HepG2 (cell line): ENCODE measurements at places on chromosomes 12 and 14. TPM values are rescaled to one million over a fixed set of nuclear protein-coding genes. Genes with fewer than 3 reads are reported as not detected.

- DNase-seq = peak; percentile 91
These were observed 255.4 kb downstream of the DAD1 start for GRCh38 chr14:22333422-22334274.

- DNase-seq = no peak
These were observed 401.6 kb downstream of the CCDC91 start for GRCh38 chr12:28591831-28592230.

DNA sequence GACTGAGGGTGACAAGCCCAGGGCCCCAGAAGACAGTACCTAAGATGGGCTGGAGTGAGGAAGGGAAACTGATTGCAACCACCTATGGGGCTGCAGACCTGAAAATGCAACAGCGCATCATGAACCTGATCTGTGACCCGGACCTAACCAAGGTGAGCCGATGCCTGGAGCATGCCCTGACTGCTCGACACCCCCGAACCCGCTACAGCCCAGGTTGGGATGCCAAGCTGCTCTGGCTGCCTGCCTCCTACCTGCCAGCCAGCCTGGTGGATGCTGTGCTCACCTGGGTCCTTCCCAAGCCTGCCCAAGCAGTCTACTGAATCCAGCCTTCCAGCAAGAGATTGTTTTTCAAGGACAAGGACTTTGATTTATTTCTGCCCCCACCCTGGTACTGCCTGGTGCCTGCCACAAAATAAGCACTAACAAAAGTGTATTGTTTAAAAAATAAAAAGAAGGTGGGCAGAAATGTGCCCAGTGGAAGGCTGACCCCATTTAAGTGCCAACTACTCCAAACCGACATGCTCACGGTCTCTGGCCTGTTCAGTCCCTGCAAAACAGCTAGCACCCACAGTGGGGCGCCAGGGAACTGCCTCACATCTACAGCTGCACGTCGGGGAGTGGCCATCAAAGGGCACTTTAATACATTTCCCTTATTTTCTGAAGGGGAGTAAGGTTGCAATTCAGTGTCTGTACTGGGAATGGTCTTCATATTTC, 4.2 kb downstream of the RDH5 start:
- DNase-seq = peak; percentile 60

DNA sequence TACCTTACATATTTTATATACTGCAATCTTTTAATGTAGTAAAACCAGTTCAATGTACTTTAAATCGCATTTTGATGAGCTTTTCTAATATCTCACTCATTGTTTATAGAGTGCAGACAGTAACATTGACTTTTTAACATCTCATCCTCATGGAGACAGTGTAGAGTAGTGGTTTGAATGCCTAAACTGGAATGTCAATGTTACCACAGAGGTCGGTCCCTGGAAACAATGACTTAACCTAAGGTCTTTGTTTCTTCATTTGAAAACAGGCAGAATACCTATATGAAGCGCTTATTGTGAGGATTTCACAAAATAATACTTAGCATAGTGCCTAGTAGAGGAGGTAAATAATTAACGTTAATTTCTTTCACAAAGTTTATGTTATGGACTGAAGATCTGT, 5.0 kb downstream of the CDK17 start:
- peak; percentile 12 for DNase-seq

DNA sequence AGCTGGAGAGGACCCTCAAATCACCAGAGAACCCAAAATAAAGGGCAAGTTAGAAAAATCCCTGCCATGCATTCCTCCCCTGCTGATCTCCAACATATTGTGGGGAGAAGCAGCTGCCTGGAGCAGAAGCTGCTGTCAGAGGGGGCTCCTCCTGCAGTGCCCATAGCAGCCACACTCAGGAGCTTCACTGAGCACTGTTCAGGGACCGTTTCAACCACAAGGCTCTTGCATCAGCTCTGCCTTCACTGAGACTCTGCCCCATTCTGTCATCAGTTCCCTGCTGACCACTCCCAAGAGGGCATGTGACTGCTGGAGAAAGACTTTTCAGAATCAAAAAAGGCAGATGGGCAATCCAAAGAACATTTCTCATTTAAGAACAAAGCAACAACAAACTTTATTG, 392.7 kb downstream of the GALC start:
- no peak for DNase-seq

DNA sequence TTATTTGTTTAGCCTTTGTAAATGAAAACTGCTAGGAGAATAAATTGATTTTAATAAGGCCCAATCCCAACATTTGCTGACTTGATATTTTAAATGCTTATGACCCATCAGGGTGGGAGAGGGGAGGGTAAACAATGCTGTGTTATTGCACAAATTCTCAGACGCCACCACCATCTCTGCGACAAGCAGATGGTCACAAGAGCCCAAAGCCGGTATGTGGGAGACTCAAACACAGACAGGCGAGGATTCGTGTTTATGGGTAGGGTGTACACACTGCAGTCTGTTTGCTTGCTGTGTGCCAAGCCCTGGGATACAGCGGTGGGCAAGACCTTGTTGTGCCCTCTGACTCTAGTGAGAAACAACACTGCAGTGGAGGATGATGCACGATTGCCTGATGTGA, 39.2 kb upstream of the PWP1 start:
- no peak for DNase-seq

GRCh38 chr14:85315290-85315689, 214.7 kb upstream of the FLRT2 start:
- DNase-seq = no peak

DNA sequence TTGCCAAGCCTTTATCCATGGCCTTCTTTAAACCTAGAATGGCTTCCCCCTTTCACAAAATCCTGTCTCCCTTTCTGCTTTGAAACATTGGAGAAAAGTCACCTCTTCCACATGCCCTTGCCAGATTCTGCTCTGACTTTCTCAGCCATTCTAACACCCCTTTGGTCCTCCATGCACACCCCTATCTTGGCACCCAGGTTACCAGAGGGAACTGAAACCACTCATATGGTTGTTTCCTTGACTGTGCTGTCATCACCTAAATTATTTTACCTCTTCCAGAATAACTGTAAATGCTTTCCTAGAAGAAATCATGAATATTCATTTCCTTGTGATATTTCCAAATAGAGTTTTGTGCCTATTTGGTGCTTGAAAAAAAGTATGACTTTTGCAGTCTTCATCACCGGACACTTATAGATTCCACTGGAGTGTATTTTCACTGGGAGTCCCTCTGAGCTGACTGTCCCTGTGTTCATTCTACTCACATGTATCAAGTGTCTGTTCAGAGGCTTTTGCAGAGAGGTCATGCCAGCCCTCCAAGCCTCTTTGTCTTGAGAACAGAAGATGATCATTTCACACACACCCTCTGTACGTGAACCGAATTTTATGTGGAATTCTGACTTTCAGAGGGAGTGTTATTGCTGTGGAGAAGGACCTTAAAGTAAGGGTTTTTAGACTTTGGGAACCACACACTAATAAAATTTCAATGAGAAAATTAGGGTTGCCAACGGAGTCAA, 74.1 kb downstream of the PLXNC1 start:
- no peak for DNase-seq

GRCh38 chr14:104567141-104567956, 12.2 kb upstream of the C14orf180 start:
- DNase-seq = no peak

OTX2 gene
- total RNA-seq = not detected in 2 replicates

C12orf60 gene
- total RNA-seq = 1.4 and 2.3 TPM in 2 replicates

RNF41 gene
- 27.1 and 32.9 TPM in 2 replicates for total RNA-seq

NGB gene
- total RNA-seq = not detected in 2 replicates
